H1 (cell line): ENCODE measurements at places on chromosomes 16 and 17. TPM values are rescaled to one million over a fixed set of nuclear protein-coding genes. Genes with fewer than 3 reads are reported as not detected.

GRCh38 chr16:56672761-56673536, 3.3 kb downstream of the MT1H start:
- H3K4me3 ChIP-seq = no peak overlapping the region
- no peak overlapping the region for H3K27ac ChIP-seq
- H3K27me3 ChIP-seq = peaks cover 40% of the 10 kb centered on the region

DNA sequence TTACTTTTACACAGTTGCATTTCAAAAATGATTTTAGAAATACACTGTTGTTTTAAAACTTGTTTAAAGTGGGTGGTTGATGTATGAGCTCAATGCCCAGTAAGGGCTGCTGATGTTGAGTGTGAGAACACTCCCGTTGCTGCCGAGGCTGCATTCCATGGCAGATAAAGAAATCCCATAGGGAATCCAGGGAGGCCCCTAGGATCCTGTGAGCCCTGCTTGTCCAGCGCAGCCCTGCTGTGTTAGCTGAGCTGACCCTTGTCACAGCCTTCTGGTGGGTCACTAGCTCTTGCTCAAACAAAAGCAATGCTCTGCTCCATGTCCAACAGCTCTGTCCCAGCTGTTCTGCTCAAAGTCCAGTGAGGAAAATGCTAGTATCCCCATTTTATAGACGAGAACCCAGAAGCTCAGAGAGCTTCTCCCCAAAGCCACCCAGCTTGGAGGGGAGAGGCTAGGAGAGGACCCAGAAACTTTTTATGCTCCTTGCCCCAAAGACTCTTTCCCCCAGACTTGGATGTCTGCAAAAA, 18.6 kb upstream of the COL1A1 start:
- H3K4me3 ChIP-seq = no peak overlapping the region
- H3K36me3 ChIP-seq = no peaks in the 10 kb centered on the region
- no peak overlapping the region for H3K27ac ChIP-seq

- no peak overlapping the region for H3K27ac ChIP-seq
- no peak for DNase-seq
- H3K27me3 ChIP-seq = no peaks in the 10 kb centered on the region
- no peaks in the 10 kb centered on the region for H3K4me1 ChIP-seq
- no peaks in the 10 kb centered on the region for H3K36me3 ChIP-seq
These were observed 80.7 kb downstream of the PLD6 start for GRCh38 chr17:17125136-17126084.

The MPP2 gene
- 30.9 and 31.6 TPM in 2 replicates for total RNA-seq

GRCh38 chr17:73718362-73718761, 74.1 kb upstream of the SDK2 start:
- peaks cover 3% of the 10 kb centered on the region; the same call in 1 of the 2 replicates for H3K4me1 ChIP-seq
- H3K4me3 ChIP-seq = no peak overlapping the region
- H3K27me3 ChIP-seq = no peaks in the 10 kb centered on the region
- no peak overlapping the region for H3K27ac ChIP-seq
- no peak for DNase-seq
- H3K36me3 ChIP-seq = no peaks in the 10 kb centered on the region

GRCh38 chr16:56551796-56552738, 12.8 kb upstream of the MT4 start:
- H3K36me3 ChIP-seq = no peaks in the 10 kb centered on the region
- no peak overlapping the region for H3K27ac ChIP-seq
- H3K4me1 ChIP-seq = peaks cover 5% of the 10 kb centered on the region

DNA sequence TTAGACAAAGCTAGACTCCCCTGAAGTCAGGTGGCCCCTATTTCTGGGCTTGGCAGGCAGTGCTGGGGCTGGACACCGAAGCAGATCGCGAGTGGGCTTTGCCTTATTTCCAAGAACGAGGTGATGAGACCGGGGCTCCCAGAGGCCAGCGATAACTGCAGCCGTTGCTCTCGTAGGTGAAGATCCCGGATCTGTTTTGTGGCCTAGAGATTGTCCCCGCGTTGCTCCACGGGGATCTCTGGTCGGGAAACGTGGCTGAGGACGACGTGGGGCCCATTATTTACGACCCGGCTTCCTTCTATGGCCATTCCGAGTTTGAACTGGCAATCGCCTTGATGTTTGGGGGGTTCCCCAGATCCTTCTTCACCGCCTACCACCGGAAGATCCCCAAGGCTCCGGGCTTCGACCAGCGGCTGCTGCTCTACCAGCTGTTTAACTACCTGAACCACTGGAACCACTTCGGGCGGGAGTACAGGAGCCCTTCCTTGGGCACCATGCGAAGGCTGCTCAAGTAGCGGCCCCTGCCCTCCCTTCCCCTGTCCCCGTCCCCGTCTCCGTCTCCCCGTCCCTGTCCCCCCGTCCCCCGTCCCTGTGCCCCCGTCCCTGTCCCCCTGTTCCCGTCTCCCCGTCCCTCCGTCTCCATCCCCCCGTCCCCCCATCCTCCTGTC, 1.5 kb upstream of the TBCD start:
- H3K4me3 ChIP-seq = peak overlapping the region; percentile 26
- no peaks in the 10 kb centered on the region for H3K36me3 ChIP-seq
- H3K27ac ChIP-seq = no peak overlapping the region
- H3K4me1 ChIP-seq = peaks cover 13% of the 10 kb centered on the region

DNA sequence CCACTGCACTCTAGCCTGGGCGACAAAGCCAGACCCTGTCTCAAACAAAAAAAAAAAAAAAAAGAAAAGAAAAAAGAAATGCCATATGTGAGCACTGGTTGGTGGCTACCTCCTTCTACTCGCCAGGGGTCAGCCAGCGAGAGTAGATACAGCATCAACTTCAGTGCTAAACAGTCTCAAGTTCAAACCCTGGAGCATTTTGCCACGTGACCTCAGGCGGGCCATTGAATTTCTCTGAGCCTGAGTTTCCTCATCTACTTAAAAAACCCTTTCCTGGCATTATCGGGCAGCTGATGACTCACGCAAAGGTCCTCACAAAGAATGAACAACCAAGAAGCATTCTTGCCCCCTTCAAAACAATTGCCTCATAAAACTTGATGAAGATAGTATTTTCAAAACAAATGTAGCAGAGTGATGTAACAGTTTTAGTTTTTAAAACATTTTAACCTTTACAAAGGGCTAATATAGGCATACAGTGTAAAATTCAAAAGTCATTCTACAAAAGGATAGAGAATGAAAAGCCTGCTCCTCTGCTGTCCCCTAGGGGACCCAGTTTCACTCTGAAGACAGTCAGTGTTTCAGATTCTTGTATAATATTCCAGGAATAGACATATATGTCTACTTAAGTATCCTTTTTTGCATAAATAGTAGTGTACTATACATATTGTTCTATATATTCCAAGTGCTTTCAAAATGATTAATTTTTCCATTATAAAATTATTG, 28.4 kb downstream of the DNAH2 start:
- no peaks in the 10 kb centered on the region for H3K4me1 ChIP-seq
- H3K27me3 ChIP-seq = no peaks in the 10 kb centered on the region
- H3K4me3 ChIP-seq = no peak overlapping the region
- no peaks in the 10 kb centered on the region for H3K36me3 ChIP-seq
- no peak for DNase-seq

- no peak overlapping the region for H3K27ac ChIP-seq
- H3K4me3 ChIP-seq = no peak overlapping the region
- DNase-seq = no peak
- H3K36me3 ChIP-seq = no peaks in the 10 kb centered on the region
These were observed 2.3 kb upstream of the HOXB6 start for GRCh38 chr17:48606892-48607614.
